ENCODE measurements at places on chromosomes 13 and 19. TPM values are rescaled to one million over a fixed set of nuclear protein-coding genes. Genes with fewer than 3 reads are reported as not detected.

DNA sequence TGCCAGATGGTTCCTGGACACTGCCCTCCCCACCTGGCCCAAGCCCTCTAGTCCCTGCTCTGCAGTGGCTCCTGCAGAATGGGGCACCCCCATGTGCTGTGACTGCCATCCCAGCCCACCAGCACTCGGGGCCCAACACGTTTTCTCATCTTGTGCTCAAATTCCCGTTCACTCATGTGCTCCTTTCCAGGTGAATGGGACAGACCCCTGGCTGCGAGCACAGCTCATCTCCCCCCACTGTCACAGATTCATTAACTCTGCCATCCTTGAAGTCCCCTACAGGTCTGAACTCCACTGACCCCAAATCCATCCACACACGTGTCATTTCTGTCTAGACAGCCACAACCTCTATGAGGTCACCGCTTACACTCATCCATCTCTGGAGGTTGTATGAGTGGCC is 23.6 kb downstream of the TUBA3C start:
- no peaks in the 10 kb centered on the region for H3K27me3 ChIP-seq
- H3K36me3 ChIP-seq = no peaks in the 10 kb centered on the region
- H3K4me3 ChIP-seq = no peak overlapping the region
- H3K27ac ChIP-seq = no peak overlapping the region
- no peak for DNase-seq

DNA sequence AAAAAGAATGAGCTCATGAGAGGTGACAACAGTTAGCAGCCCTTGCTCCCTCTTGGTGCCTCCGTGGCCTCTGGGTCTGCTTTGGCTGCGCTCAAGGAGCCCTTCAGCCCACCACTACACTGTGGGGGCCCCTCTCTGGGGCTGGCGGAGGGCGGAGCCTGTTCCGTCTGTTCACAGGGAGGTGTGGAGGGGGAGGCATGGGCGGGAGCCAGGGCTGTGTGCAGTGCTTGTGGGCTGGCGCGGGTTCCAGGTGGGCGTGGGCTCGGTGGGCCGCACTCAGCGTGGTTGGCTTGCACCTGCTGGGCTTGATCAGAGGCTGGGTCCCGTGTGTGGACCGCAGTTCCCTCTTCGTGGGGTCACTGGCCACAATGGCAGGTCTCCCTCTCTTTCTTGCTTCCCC is 953.4 kb upstream of the PRR20A start:
- H3K36me3 ChIP-seq = no peaks in the 10 kb centered on the region
- no peak overlapping the region for H3K4me3 ChIP-seq

GRCh38 chr19:50780753-50781435 is 9.3 kb upstream of the ACP4 start:
- H3K36me3 ChIP-seq = no peaks in the 10 kb centered on the region
- H3K4me3 ChIP-seq = no peak overlapping the region
- peaks cover 59% of the 10 kb centered on the region for H3K27me3 ChIP-seq
- DNase-seq = no peak
- 0 out of 2 replicates have a peak, but pooled peaks cover 3% of the 10 kb centered on the region for H3K4me1 ChIP-seq
- H3K27ac ChIP-seq = no peak overlapping the region

The RFPL4AL1 gene
- total RNA-seq = not detected

Data from PC-3 (cell line).